Stimulated activated CD8-positive, alpha-beta memory T cell treated with anti-CD3 and anti-CD28 coated beads, Interleukin-15, amount 100 ng/mL, for 4 hours (primary cell): ENCODE measurements at places on chromosomes 7 and 10.

- no peak for DNase-seq
These were observed 237.3 kb downstream of the NSUN6 start for GRCh38 chr10:18414061-18414460.

GRCh38 chr7:158811461-158811860, 17.8 kb downstream of the ESYT2 start:
- no peak for DNase-seq

DNA sequence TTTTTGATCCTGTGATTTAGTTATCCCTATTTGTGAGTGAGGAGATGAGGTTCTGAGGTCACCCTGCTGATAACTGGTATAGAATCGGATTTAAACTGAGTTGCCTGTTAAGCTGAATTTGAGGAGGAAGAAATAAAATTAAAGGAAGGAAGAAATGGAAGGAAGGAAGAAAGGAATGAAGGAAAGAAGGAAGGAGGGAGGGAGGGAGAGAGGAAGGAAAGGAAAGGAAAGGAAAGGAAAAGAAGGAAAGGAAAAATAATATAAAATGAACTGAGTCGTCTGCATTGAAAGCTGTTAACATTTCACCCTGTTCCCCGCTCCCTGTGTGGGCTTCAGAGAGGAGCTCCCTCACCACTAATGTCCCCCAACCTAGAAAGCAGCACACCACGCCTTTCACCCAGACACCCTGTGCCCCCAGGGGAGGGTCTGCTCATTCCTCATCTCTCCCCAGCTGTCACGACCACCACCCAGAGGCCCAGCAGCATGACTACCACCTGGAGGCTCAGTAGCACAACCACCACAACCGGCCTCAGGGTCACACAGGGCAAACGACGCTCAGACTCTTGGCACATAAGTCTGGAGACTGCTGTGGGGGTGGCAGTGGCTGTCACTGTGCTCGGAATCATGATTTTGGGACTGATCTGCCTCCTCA, 16.3 kb downstream of the PILRA start:
- no peak for DNase-seq

- no peak for DNase-seq
These were observed 38.9 kb upstream of the CTBP2 start for GRCh38 chr10:125199270-125199669.

- no peak for DNase-seq
These were observed 877.6 kb upstream of the AUTS2 start for GRCh38 chr7:68720697-68721096.

GRCh38 chr7:140330128-140330527, 68.2 kb downstream of the SLC37A3 start:
- no peak for DNase-seq

DNA sequence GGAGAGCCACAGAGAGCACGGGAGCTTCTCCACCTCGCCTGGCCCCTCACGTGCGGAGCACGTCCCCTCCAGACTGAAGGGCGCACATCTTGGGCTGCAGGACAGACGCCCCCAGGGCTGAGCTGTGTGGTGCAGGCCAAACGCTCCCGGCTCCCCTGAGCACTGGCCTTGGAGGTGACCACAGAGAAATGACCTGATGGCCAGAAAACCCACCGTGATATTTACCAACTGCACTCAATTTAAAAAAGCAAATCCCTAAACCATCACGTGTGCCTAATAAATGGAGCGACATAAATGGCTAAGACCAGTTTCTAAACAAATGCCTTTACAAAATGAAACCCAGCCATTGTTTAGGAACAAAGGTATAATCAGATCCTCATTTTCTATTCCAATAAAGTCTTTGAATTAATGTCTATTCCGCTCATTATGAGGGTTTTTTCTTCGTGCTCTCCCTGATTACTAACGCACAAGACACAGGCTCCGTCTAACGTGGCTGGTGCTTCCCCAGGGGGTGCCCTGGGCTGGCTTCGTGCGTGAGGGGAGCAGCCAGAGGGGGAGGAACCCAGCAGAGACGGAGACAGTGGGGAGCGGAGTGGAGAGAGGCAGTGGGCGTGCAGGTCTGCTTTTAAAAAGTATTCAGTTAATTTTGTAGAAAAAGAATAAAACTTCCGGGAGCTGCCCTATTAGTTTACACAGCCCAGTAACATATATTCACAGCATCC, 190.3 kb downstream of the DNAJB6 start:
- no peak for DNase-seq

DNA sequence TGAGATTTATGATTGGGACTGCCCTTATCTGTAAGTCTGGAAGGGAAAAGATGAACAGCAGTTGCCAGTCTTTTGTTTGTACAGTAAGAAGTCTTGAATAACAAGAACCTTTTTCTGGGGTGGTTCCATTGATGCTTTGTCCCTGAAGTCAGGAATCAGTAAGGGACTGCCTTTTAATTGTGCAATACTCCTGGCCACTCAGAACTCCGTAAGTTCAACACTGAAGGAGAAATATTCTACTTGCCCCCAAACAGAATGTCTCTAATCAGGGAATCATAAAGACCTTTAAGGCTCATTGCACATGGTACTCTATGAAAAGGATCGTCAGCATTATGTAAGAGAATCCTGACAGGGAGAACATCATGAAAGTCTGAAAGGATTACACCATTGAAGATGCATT, 361.4 kb downstream of the EXOC4 start:
- no peak for DNase-seq

- DNase-seq = no peak
These were observed 63.6 kb downstream of the ARID5B start for GRCh38 chr10:61964949-61965702.
